ENCODE measurements at places on chromosomes 12 and 14. TPM values are rescaled to one million over a fixed set of nuclear protein-coding genes. Genes with fewer than 3 reads are reported as not detected.
A peak's percentile ranks its signal among the peaks of the same experiment; 100 is the strongest.

DNA sequence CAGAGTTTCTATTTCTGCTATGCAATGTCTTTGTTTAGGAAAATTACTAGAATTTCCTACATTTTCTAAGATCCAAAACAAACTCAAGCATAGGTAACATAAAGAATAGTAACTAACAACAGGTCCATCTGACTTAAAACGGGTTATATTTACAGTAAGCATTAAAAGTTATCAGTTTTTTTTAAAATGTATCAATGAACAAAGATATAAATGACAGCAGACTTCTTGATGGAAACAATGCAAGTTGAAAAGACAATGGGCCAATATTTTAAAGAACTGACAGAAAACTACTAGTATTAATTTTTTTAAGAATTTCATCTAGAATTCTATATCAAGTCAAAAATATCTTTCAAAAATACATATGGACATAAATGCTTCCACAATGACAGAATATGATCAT is 367.1 kb upstream of the MGAT4C start:
- no peak for DNase-seq
- no peak overlapping the region for H3K4me3 ChIP-seq
- no peaks in the 10 kb centered on the region for H3K4me1 ChIP-seq

GRCh38 chr12:125329239-125330102 is 264.2 kb downstream of the AACS start:
- no peak overlapping the region for H3K4me3 ChIP-seq
- no peaks in the 10 kb centered on the region for H3K4me1 ChIP-seq
- no peaks in the 10 kb centered on the region for H3K36me3 ChIP-seq
- H3K27ac ChIP-seq = no peak overlapping the region
- no peaks in the 10 kb centered on the region for H3K27me3 ChIP-seq
- no peak for DNase-seq

DNA sequence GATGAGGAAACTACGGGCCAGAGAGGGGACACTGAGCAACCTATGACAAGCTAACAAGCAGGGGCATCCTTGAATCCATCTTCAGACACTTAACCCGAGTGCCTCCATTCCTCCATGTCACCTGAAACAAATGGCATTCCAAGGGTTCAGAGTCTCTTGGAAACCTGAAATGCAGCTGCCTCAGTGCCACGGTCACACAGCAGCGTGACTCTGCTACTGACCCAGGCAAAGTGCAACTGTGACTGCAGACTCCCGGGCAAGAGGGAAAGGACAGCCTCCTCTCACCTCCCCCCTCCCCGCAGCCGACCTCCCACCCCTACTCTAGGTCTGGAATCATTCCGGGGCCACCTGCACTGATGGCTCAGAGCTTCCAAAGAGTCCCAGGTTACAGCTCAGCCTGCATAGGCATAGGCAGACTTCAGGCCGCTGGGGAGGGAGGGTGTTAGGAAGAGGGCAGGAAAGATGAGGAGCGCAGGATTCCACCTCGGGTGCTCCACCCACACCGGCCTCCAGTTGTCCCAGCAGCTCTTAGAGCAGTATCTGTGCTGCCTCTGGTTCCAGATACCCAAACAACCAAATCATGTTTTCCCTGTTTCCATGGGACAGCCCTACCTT is 53.2 kb downstream of the KCNK10 start:
- H3K27ac ChIP-seq = no peak overlapping the region
- H3K27me3 ChIP-seq = no peaks in the 10 kb centered on the region
- no peaks in the 10 kb centered on the region for H3K36me3 ChIP-seq
- no peak for DNase-seq

DNA sequence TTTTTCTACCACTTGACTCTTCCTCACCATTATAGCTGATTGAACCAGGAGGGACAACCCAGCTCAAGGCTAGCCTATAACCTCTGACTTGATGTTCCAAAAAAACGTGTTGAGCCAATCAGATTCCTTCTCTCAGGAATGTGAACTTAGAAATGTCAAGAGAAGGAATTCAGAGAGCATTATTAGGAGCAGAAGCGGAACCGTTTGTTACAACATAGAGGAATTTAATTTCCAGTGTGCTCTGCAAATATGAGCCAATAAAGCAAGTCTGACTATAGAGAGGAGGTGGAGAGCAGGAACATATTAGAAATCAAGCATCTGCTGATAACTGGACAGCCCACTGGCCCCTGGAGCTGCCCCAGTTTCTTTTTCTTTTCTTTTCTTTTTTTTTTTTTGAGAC is 15.3 kb upstream of the PELI2 start:
- no peaks in the 10 kb centered on the region for H3K27me3 ChIP-seq
- H3K4me3 ChIP-seq = no peak overlapping the region
- no peaks in the 10 kb centered on the region for H3K36me3 ChIP-seq
- H3K27ac ChIP-seq = no peak overlapping the region
- DNase-seq = no peak

DNA sequence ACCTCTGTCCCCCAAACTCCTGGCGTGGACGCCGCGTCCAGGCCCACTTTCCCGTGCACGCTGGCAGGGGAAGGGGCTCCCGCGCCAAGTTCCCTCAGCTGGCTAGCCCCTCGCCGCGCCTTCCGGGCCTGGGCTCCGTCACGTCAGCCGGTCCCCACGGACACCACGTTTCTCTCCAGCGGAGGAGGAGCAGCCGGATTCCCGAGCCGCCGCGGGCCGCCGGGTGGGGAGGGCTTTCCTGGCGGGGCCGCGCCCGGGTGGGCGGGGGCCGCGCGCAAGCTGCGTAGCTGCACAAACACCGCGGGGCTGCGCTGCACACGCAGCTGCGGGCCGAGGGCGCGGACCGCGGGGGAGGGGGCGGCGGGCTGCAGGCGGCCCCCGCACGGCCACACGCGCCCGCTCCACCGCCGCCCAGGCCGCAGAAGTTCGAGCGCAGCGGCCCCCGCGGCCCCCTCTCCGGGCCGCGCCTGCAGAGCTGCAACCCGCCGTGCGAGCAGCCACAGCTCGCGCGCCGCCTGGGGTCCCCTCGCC is 45.1 kb upstream of the PNMA1 start:
- peak overlapping the region; percentile 83 for H3K27ac ChIP-seq
- H3K36me3 ChIP-seq = no peaks in the 10 kb centered on the region
- no peaks in the 10 kb centered on the region for H3K4me1 ChIP-seq
- peak; percentile 91 for DNase-seq
- peak overlapping the region; percentile 80 for H3K4me3 ChIP-seq
- H3K27me3 ChIP-seq = no peaks in the 10 kb centered on the region

Gene DDX23
- 52.2 TPM for total RNA-seq

Gene HRK
- total RNA-seq = 0.06 TPM

- DNase-seq = no peak
- H3K27ac ChIP-seq = no peak overlapping the region
- no peaks in the 10 kb centered on the region for H3K36me3 ChIP-seq
- H3K4me1 ChIP-seq = no peaks in the 10 kb centered on the region
- H3K27me3 ChIP-seq = no peaks in the 10 kb centered on the region
- no peak overlapping the region for H3K4me3 ChIP-seq
These were observed 23.3 kb downstream of the CHST11 start for GRCh38 chr12:104480012-104480411.

Gene SLC24A4
- 1.0 TPM for total RNA-seq

Gene POU6F1
- total RNA-seq = 36.5 TPM

Gene NKX2-8
- total RNA-seq = not detected

DNA sequence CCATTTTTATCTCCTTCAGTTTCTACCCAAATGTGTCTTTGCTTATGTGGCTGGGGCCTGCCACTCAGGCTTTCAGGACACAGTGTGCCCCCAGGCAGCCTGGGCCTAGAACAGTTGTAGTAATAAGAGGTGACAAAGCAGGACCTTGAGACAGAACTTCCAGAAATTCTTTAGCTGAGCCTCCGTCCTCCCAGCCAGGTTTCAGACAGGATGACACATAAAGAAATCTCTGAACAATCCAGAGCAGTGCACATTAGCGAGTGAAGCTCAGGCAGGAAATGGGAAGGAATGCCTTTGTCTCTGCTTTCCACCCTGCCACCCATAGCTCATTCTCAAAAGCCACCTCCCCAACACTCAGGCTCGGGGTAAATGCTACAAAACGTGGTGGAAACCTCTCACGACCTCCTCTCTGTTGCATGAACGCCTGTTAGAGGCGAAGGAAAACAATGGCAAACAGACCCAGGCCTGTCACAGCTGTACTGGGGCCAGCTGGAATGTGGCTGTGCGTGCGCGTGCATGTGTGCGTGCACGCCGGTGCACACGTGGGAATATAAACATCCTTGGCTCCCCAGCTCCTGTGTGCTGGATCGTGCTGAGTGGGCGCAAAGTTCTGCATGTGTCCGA is 286.7 kb downstream of the ZFP36L1 start:
- no peak for DNase-seq
- no peaks in the 10 kb centered on the region for H3K27me3 ChIP-seq
- no peak overlapping the region for H3K4me3 ChIP-seq
- peaks cover 4% of the 10 kb centered on the region for H3K4me1 ChIP-seq
- no peaks in the 10 kb centered on the region for H3K36me3 ChIP-seq

DNA sequence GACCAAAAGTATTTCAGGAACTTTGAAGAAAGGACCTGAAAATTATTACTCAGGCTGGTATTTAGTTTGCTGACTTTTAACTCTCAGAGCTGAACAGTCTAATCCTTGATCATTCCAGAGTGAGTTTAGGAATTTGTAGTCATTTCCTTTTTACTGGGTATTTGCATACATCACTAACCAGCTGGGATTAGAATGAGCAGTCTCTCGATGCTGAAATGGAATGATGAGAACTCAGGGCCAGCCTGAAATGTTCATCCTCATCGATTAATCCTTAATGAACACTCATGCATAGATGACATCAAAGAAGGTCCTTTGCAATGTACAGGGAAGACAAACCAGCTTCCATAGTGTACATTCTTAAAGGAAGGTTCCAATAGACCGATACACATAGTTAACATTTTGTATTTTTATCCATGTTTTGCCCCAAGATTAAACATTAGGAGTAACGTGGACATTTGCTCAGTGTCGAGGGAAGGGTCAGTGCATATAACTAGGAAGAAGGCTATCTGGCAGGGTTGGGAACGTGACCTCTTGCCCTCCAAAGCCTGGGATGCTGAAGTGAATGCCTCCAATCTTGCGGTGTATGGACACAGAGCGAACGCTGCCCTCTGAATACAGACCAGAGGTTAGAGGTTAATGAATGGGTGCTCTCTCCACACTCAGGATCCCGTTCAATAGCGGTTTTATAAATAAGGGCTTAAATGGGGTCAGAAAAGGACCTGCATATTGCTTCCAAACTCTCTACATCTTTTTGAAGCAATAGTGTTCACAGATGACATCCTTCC is 14.5 kb downstream of the FBXL14 start:
- H3K36me3 ChIP-seq = no peaks in the 10 kb centered on the region
- no peak overlapping the region for H3K4me3 ChIP-seq
- H3K4me1 ChIP-seq = peaks cover 2% of the 10 kb centered on the region
- no peak for DNase-seq

DNA sequence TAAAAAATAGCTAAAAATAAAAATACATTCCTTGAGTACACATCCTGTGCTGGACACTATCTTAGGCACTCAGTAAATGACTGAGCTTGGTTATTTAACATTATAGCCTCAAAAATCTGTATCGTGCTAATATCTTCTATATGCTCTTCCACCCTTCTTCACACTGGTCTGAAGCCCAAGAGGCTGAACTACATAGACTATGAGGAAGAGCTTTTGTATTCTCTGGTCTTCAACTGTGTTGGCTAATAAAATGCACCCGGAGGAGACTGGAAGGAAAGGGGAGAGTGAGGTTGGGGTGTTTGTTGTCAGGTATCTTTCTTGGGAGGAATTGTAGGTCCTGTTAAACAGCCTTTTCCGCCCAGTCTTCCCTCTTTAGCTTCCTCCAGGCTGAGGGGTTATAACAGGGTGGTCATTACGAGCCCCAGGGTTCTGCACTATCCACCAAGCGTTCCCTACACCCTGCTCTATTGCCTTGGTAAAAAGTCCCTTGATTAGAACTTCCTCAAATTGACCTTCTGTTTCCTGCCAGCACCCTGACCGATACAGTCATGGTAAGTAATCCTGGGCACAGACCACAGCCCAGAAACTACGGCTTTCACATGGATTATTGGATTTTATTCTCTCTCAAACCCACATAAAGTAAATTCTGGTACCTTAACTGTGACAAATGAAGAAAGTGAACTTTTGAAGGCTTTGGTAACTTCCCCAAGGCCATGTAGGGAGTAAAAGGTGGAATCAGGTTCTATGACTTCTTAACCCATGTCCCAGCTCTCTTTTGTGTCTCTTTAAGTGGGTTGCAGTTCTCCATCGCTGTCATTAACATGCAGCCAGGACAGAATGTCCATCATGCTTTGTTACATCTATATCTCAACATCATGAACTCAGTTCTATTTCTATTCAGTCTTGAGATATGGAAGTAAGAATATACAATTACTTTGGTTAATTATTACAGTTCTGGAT is 71.3 kb downstream of the PTHLH start:
- H3K4me1 ChIP-seq = peaks cover 4% of the 10 kb centered on the region
- H3K27ac ChIP-seq = no peak overlapping the region
- H3K4me3 ChIP-seq = no peak overlapping the region

Gene ZBTB42
- 4.4 TPM for total RNA-seq

DNA sequence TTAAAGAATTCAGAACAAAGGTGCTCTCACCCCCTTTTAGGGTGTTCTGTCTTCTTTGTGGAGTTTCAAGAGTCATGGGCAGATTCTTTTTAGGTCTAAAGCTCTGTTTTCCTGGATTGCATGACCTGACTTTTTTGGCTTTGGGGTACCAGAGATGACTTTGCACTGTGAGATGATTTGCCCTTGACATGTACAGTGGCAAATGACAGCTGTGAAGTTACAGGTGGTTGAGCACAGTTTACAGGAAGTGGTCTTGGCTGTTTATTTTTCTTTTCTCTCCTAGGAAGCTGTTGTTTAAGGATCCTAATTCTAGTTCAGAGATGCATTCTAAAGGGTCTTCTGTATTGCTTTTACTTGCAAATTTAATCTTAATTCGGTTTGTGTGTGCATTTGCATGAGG is 83.8 kb upstream of the METAP2 start:
- H3K4me3 ChIP-seq = no peak overlapping the region
- peaks cover 2% of the 10 kb centered on the region for H3K4me1 ChIP-seq
- H3K27me3 ChIP-seq = no peaks in the 10 kb centered on the region
- H3K36me3 ChIP-seq = no peaks in the 10 kb centered on the region

Gene LHX5
- not detected for total RNA-seq

- no peaks in the 10 kb centered on the region for H3K27me3 ChIP-seq
- H3K4me1 ChIP-seq = peaks cover 12% of the 10 kb centered on the region
- H3K36me3 ChIP-seq = no peaks in the 10 kb centered on the region
- DNase-seq = no peak
- no peak overlapping the region for H3K4me3 ChIP-seq
These were observed 218.2 kb downstream of the PTPRO start for GRCh38 chr12:15540469-15540872.
